ENCODE measurements at places on chromosomes 3 and 15.

GRCh38 chr15:62426387-62426956 lies 261.4 kb upstream of the C2CD4B start:
- DNase-seq = no peak

DNA sequence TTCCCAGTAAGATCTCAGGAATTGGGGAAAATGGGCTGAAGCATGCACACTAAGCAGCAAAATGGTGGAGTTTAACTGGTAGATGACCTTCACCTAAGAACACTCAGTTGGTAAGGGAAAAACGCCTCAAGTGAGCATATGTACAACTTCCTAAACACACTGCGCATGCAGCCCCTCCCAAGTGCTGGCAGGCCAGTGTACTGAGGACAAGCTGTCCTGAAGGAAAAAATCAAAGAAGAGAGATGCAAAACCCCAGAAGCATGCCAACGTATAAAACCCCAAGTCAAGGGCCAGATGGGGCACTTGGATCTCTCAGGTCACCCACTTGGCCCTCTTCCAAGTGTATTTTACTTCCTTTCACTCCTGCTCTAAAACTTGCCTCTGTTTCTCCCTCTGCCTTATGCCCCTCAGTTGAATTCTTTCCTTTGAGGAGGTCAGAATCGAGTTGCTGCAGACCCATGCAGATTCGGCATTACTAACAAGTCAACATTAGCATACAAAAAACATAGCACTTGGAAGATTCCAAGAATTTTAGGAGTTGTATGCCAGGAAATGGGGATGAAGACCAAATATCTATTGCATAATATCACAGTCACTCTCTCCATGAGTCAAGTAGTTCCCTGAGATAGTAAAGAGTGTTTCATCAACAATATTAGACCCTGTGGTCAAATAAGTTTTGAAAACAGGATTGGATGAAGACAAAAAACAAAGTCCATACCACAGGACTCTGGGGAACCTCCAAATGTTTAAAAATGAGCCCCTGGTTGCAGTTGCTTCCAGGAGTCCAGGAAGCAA lies 10.8 kb upstream of the FYCO1 start:
- DNase-seq = no peak

GRCh38 chr3:127040216-127040615 lies 57.3 kb downstream of the PLXNA1 start:
- no peak for DNase-seq

DNA sequence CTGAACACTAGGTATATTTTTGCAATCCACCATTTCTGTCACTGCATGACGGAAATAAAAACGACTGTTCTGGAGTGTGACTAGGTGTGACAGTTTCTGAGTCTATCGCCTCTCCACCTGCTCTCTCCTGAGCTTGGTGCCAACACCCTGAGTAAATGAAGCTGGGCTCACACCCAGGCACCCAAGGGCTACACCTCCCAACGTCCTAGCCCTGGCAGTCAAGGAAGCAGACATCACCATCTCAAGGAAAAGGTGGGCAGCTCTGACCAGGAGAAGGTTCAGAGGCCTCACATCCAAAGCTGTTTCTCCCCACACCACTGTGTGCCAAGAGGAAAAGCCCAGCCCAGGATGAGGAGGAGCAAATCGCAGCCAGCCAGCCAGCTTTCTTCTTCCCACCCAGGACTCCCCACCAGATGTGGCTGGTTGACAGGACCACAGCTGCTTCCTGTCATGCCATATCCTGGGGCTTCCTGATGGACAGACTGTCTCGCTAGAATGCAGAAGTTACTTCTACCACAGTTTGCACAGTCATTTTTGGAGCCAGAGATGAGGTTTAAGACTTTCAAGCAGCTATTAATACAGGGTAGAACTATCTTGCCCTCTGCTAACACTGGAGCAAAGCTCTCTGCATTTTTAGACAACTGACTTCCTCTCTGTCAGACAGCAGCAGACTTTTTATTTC lies 3.3 kb downstream of the SCAMP2 start:
- peak; percentile 9 for DNase-seq

DNA sequence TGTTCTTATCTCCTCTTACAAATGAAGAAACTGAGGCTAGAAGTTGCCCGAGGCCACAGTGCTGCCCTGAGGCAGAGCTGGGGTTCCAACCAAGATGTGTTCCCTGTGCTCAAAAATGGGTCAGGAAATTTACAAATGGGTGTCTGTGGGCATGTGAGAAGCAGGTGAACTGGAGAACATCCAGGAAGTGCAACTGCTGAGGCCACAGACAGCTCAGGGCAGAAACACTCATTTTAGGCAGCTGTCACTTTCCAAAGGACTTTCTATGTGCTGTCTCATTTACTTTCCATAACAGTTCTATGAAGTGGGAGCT lies 47.2 kb upstream of the ATP2B2 start:
- DNase-seq = no peak

GRCh38 chr15:39736412-39737195 lies 46.0 kb downstream of the FSIP1 start:
- DNase-seq = no peak

DNA sequence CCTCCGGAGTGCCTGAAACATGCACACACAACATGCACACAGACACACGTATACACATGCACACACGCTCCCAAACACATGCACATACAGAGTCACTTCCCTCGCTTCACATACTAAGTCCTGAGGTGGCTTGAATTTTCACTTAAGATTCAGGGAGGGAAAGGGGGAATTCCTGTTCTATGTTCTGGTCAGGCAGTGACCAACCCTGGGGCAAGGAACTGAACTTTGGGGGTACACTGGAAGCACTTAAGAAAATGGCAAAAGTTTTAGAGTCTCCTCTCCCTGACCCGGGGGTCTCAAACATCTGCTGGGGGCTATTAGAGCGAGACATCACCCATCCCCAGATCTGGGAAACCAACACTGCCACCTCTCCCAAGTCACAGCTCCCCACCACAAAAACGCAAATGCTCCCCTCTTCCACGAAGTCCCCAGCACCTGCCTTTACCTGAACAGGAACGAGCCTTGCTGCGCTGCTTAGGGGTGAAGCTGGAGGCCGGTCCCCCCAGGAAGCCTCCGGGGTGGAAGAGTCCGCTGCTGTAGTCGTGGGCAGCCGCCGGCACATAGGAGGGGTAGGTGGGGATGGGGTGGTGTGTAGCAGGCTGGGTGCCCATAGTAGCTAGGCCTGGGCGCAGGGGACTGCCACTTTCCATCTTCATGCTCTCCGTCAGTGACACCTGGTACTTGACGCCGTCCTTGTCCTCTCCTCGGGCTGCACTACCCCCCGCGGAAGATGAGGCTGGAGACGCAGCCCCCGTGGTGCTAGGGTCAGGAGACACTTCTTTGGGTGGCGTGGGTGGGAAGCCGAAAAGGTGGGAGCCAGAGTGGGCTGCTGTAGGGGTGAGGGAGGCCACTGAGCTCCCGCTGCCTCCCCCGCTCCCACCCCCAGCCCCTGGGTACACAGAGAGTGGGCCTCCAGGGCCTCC lies 7.5 kb downstream of the GATA2 start:
- no peak for DNase-seq

DNA sequence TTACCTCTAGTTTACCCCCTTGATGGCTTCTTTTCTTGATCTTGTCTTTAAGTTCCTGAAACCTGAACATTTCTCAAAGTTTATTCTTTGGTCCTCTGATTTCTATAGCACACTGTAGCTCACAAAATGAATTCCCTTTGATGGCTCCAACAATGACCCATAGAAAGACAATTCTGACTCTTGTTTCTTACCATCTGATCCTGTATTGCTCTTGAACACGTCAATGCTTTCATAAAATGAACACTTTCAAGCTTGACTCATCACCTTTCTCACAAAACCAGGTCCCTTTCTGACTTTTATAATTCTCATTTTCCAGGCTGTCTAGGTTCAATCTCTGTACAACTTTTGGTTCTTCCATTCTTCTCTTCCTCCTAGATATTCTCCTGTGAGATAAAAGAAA lies 5.7 kb upstream of the GAP43 start:
- no peak for DNase-seq

GRCh38 chr3:142279965-142280590 lies 54.7 kb upstream of the GK5 start:
- no peak for DNase-seq

- DNase-seq = no peak
Observed at GRCh38 chr3:194781617-194782016, 95.9 kb downstream of the FAM43A start.

- DNase-seq = peak; percentile 4
Observed at GRCh38 chr3:125694761-125695294, 99.5 kb upstream of the OSBPL11 start.

DNA sequence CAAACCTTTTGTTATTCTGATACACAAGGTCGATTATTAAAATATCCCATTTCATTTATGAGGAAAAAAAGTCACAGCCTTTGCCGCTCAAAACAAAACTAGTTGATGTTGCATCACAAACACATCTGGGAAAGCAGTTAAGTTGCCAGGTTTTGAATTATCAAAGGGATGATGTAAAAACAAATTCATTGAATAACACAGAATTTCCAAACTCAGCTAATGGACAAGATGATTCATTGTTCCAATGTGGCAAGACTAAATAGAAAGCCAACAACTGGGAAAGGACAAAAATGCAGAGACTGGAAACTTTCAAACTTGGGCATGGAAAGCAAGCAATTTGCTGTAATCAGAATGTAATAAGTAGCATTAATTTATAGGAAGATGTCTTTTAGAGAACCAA lies 610.0 kb upstream of the ZNF385D start:
- DNase-seq = no peak

- no peak for DNase-seq
Observed at GRCh38 chr15:101004500-101004899, 85.3 kb downstream of the LRRK1 start.

- no peak for DNase-seq
Observed at GRCh38 chr3:114404590-114404989, 110.8 kb downstream of the TIGIT start.

DNA sequence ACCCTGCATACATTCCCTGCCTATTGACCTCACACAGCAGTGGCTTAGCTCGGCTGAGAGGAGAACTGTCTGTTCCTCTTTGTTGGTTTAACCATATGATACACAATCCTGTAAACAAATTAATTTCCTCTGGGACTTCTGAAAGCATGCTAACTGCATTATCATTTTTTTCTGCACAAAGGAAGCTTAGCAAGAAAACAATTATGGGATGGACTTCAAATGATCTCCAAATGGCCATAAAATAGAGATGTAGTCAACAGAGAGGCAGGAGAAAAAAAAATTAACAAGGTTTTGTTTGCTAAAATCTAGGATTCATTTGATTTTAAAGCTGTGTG lies 14.4 kb upstream of the TMC3 start:
- no peak for DNase-seq

DNA sequence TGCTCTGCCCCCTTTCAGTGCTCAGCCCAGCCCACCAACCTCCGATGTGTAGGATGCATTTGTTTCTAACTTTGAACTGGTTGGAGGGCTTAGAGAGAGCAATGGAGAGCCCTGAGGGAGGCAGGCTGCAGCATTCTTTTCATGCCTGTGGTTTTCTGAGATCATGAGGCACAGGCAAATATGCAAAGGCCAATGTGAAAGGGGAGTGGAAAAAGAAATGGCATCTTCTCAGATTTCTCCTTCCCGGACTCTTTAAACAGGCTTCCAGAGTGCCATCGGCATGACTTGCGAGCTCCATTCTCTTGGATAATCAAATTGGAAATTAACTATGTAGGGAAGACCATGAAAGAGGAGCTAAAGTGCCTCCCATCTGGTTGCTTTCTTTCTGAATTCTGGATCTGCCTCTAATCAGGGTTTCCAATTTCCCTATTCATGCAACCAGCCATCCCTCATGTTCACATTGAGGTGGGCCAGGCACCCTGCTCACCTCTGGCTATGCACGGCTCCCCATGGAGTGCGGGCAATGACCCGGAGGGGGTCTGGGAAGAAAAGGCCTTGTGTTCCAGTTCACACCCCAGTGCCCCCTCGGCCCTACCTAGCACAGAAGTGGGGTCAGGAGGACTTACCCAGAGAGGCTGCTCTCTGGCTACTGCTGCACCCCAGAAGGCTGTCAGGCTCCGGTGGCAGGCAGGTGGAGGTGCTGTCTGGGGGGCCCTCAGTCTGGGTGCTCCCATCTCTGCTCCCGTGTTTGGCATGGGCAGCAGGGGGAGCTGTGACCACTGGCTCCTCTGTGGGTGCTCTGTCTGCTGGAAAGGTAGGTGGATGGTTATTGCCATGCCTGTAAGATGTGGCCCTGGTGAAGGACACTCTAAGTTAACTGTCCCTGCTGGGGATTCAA lies 16.1 kb downstream of the AMOTL2 start:
- no peak for DNase-seq

GRCh38 chr3:136778865-136779264 lies 26.7 kb upstream of the STAG1 start:
- DNase-seq = no peak

- no peak for DNase-seq
Observed at GRCh38 chr15:91861223-91861622, 7.7 kb downstream of the SLCO3A1 start.

DNA sequence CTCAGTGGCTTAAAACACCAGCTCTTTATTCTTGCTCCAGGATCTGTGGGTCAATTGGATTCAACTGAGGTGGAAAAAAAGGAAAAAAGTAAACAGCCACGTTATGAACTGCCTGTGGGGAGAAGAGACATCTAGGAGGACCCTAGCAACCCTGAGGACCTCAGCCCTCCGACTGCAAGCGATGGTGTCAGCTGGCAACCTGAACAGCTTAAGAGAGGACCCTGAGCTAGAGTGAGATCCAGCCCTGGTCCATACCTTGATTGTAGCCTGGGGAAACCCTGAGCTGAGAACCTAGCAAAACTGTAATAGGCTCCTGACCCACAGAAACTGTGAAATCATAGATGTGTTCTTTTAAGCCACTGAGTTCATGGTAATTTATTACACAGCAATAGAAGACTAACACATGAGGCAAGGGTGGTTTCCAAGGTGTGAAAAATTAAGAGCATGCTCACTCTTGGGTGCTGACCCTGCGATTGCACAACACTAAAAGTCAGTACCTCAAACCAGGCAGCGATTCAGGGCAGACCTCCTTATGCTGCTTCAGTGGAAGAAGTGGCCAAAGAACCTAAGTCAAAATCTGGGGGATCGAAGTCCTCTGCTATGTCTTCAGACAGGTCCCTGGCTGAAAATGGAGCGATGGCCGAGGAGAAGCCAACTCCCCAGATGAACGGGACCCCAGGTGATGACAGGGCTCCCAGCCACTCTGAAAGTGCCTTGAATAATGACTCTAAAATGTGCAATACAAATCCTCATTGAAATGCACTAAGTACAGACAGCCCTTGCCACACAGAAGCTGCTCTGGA lies 57.7 kb downstream of the GASK1A start:
- no peak for DNase-seq

DNA sequence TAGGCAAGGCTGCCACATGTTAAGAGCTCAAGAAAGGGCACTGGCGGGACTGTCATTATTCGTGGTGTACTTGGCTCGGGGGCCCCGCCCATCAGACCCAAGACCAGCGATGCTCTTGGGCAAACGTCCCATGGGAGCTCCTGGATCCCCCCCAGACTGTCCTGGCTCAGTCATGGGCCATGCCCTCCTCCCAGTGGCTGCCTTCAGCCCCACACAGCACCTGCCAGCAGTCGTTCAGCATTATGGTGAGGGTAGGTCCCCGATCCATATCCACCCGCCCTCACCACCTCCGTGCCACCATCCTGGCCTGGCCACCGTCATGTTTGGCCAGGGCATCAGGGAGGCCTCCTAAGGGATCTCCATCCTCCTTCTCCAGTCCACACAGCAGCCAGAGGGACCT lies 51.4 kb upstream of the IQSEC1 start:
- DNase-seq = no peak

GRCh38 chr3:58581328-58582091 lies 4.3 kb upstream of the FAM107A start:
- no peak for DNase-seq

- no peak for DNase-seq
Observed at GRCh38 chr3:98209244-98209643, 42.7 kb downstream of the OR5H15 start.

All from substantia nigra (tissue), 51 donors.